ENCODE measurements at places on chromosomes 2 and 18. TPM values are rescaled to one million over a fixed set of nuclear protein-coding genes. Genes with fewer than 3 reads are reported as not detected.
A peak's percentile ranks its signal among the peaks of the same experiment; 100 is the strongest.

GRCh38 chr2:54587171-54588016 is 131.3 kb downstream of the SPTBN1 start:
- DNase-seq = no peak

- DNase-seq = no peak
Observed at GRCh38 chr2:175605640-175606009, 396.4 kb downstream of the LNPK start.

The SLC9A4 gene
- 0.04 TPM for polyA plus RNA-seq

The SERPINB13 gene
- not detected for polyA plus RNA-seq

GRCh38 chr18:34928088-34928753 is 113.0 kb upstream of the MAPRE2 start:
- DNase-seq = peak; percentile 43

GRCh38 chr2:18268400-18268799 is 292.1 kb downstream of the RDH14 start:
- DNase-seq = no peak

The TPO gene
- 0.30 TPM for polyA plus RNA-seq

DNA sequence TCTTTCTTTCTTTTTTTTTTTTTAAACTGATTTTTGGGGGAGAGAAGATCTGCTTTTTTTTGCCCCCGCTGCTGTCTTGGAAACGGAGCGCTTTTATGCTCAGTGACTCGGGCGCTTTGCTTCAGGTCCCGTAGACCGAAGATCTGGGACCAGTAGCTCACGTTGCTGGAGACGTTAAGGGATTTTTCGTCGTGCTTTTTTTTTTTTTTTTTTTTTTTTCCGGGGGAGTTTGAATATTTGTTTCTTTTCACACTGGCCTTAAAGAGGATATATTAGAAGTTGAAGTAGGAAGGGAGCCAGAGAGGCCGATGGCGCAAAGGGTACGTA is 587 bp downstream of the MEIS1 start:
- no peak for DNase-seq

GRCh38 chr2:227324642-227324994 is 433 bp upstream of the MFF start:
- no peak for DNase-seq

DNA sequence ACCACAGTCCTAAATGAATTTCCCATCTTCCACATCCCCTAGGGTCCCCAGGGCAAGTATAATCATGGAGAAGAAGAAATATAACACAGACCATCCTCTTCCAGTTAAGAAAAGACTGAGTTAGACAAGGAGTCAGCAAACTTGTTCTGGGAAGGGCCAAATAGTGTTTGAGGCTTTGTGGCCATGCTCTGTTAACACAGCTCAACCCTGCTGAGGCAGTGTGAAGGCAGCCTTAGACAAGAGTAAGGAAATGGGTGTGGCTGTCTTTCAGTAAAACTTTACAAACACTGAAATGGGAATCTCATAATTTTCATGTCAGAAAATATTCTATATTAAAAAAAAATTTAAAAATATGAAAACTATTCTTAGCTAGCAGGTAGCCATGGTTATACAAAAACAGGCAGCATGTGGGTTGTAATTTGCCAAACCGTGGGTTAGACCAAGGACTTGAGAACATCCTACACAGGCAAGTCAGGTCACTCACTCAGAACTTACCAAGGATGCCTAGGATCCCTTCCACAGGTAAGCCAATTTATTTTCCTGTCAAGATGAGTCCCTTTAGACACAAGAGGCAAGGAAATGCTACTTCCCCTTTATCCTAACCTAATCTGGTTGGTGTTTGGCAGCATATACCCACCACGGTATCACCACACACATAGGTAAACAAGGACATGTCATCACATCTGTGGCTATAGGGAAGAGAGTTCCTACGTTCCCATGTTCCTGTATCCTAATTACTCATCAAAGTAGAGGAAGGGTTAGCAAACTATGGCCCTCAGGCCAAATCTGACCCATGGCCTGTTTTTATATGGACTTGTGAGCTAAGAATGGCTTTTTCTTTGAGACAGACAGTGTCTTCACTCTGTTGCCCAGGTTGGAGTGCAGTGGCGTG is 31.9 kb downstream of the C2orf74 start:
- no peak for DNase-seq

DNA sequence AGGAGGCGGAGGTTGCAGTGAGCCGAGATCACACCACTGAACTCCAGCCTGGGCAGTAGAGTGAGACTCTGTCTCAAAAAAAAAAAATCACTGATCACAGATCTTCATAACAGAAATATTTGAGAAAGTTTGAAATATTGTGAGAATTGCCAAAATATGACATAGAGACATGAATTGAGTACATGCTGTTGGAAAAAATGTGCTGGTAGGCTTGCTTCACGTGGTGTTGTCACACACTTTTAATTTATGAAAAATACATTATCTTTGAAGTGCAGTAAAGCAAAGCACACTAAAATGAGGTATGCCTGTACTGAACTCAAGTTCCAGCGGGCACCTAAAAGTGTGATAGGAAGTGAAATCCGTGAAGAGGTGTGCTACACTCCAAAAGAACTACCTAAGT is 152.6 kb downstream of the TMEFF2 start:
- no peak for DNase-seq

- DNase-seq = peak; percentile 83
Observed at GRCh38 chr18:63683152-63683551, 19.6 kb upstream of the SERPINB11 start.

The PRKCE gene
- 13.0 TPM for polyA plus RNA-seq

The LDLRAD4 gene
- polyA plus RNA-seq = 9.1 TPM

GRCh38 chr18:74609535-74609934 is 11.9 kb downstream of the ZNF407 start:
- no peak for DNase-seq

- DNase-seq = no peak
Observed at GRCh38 chr18:74996996-74997395, 211.9 kb downstream of the PTGR3 start.

The UGT1A1 gene
- 1.6 TPM for polyA plus RNA-seq

The TSPYL6 gene
- 0.06 TPM for polyA plus RNA-seq

GRCh38 chr2:36322108-36322507 is 33.5 kb upstream of the CRIM1 start:
- peak; percentile 31 for DNase-seq

- DNase-seq = no peak
Observed at GRCh38 chr2:165044505-165045303, 89.4 kb upstream of the SLC38A11 start.

DNA sequence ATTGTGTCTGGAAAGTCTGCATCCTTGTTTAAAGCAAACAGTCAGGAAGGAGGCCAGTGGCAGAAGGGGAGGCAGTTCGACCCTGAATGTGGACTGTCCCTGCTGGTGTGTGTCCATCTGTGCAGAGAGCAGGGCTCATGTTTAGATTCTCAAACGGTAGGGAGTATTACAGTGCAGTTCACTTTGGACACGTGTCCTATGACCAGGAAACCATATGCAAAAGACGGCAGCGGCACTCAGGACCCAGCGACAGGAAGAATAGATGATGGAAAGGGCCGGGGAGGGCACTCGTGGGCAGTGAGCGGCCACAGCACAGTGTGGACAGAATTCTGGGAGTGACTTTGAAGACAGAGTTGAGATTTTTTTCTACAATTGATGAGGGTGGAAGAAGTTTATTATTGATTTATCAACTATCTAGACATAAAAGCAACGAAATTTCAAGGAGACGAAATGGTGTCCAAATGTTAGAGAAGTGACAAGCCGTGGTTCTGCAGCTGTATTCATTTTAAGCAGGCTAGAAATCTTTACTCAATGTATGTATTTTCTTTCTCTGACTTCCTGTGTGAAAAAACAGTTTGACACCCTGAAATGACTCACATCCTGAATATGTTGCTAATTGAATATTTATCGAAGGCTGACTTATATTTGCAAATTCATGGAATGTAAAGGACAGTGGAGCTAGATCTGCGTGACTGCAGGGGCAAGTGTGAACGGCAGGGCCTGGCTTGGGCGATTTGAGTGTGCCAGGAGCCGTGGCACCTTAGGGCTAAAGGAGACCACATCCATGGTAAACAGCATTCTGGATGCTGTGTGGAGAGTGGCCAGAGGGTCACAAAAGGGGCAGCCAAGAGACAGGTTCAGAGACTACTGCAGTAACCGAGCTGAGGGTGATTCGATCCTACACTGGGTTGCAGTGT is 214.2 kb downstream of the PTGR3 start:
- DNase-seq = no peak

GRCh38 chr18:62131301-62131909 is 55.5 kb downstream of the PIGN start:
- peak; percentile 41 for DNase-seq
